ENCODE measurements at places on chromosomes 7 and 10.

DNA sequence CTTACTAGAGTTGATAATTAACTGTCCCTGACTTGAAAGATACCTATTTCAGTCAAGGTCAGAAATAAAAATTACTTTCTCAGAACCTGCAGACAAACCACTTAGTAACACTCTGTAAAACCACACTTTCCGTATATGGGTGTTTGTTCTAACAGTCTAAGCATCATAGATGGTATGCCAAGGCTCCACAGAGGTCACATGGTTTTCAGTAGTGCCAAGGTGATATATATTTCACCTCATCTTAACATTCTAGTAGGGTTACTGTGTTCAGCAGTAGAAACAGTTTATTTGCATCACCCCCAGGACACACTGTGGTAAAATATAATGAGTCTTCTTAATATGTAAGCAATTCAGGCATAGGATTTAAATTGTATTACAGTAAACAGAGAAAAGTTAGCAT lies 61.5 kb downstream of the KCND2 start:
- DNase-seq: no peak

GRCh38 chr10:7872041-7872442 lies 53.7 kb downstream of the TAF3 start:
- no peak for DNase-seq

GRCh38 chr7:106169821-106170610 lies 57.9 kb upstream of the SYPL1 start:
- DNase-seq: no peak

GRCh38 chr10:132796846-132797245 lies 10.9 kb upstream of the NKX6-2 start:
- no peak for DNase-seq

- DNase-seq: no peak
These were observed 51.7 kb downstream of the HABP2 start for GRCh38 chr10:113604572-113604971.

DNA sequence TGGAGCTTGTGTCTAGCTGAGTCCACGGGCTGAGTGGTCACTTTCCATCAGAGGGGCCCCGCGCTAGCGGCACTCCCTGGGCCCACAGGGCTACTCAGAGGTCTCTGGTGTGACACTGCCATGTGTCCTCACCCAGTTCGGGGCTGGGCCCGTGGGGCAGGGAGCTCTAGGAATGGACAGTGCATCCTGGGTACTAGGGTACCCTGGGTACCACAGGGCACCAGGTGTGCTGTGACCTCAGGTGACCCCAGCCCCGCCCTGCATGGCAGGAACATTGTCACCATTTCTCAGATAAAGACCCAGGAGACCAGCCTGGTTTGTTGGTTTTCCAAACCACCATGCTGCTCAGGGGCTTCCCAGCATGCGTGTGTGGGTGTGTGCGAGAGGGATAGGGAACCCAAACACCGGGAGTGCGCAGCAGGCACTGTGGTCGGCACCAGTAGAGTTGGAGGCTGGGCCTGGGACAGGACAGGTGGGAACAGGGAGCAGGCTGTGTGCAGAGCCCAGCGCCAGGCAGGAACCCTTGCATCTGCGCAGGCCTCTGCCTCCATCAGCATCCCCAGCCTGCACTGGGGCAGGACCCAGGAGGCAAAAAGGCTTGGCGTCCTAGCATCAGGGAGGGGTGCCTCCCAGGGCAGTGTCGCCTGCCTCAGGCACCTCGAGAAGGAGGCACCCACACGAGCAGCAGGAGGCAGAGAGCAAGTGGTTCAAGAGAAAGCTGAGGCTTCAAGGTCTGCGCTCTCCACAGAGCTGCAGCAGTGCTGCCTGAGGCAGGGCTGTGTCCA lies 19.4 kb upstream of the CSGALNACT2 start:
- DNase-seq: no peak

GRCh38 chr7:127907110-127908040 lies 123.9 kb downstream of the LRRC4 start:
- no peak for DNase-seq

- no peak for DNase-seq
These were observed 465.0 kb downstream of the SUGCT start for GRCh38 chr7:40599836-40600235.

GRCh38 chr10:118264838-118265470 lies 77.2 kb downstream of the FAM204A start:
- DNase-seq: no peak

DNA sequence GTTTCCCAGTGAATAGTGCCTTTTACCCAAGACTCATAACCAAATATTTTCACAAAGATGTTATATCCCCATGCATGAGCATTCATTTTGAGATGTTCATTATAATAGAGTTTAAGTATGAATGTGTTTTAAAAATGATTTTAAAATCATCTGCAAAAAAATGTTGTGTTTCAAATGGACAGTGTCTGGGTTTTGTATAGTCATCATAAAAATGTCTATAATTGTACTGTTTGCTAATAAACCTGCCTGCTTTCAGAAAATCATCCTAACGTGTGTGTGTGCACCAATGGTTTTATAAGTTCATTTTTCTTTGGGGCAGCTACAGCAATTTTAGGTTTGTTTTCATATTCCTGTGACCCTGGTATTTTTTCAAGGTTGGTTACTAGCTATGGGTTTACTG lies 63.2 kb downstream of the INSYN2A start:
- DNase-seq: no peak

DNA sequence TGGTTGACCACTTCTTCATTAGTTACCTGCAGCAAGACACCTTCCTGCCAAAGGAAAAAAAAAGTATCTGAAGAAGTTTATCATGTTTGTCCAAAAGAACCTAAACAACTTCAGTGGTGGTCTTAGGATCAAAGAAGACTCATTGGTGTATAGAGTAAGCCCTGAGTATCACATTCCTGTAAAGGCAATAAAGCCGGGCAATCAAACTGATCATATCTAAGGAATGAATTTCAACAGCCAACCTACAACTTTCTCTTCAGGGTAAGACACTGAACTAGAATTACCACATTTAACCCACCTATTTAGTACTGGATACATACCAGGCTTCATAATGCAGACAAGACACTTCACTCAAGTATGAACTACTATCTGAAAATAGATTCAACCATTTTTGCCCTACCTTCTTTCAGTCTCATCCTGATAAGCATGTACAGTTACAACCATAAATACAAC lies 10.1 kb downstream of the HNRNPA2B1 start:
- DNase-seq: no peak

DNA sequence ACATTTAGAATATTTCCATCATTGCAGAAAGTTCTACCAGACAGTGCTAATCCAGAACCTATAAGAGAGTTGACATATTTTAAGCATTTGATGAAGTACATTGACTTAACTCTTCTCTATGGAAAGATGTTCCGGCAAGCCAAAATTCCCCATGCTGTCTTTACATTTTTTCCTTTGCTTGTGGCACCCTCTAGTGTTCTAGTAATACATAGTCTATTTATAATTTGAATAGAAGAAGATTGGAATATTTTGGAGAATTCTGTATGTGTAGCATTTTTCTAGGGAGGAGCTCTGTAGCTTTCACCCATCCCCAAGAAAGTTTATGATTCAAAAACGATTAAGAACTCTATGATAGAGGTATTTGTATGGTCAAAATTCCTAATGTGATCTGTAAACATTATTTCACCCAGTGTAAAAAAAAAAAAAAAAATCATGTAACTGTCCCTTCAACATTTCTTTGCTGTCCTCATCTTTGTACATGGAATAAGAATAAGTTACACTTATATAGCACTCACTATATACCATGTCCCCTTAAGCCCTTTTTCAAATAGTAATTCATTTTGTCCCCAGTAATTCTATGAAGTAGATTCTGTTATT lies 33.2 kb downstream of the NRF1 start:
- no peak for DNase-seq

DNA sequence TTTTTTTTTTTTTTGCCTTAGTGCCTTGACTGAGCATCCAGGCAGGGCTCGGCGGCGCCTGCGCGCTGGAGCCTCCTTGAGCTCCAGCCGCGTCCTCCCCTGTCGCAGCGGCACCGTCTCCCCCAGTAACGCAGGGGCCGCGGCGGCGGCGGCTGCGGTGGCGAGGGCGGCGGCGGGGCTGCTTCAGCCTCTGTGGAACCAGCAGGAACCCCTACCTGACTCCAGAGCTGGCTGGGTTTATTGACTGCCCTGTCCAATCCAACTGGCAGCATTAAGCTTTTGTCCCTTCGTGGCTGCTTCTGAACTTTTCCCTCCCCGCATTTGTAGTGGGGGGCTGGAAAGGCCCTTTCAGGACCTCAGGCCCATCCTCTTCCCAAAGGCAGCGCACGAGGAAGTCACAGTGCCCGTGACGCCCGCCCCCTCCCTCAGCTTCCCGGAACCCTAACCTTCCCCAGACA lies at the start of gene GPR85:
Gene GPR85, minus strand, starts transcription at position 397 of the 458 bp plus-strand sequence. CDS start 2,106 bp downstream, outside the sequence.
- no peak for DNase-seq

DNA sequence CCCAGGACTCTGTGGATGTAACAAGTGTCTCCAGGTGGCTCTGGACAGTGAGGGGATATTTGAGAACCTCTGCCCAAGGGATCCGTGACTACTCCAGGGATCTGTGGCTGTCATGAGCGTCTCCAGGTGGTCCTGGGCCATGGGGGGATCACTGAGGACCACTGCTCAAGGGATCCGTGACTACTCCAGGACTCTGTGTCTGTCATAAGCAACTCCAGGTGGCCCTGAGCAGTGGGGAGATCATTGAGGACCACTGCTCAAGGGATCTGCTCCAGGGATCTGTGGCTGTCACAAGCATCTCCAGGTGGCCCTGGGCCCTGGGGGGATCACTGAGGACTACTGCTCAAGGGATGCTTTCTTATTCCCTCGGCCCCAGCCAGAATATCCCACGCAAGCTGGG lies 133.2 kb upstream of the ADARB2 start:
- DNase-seq: no peak

DNA sequence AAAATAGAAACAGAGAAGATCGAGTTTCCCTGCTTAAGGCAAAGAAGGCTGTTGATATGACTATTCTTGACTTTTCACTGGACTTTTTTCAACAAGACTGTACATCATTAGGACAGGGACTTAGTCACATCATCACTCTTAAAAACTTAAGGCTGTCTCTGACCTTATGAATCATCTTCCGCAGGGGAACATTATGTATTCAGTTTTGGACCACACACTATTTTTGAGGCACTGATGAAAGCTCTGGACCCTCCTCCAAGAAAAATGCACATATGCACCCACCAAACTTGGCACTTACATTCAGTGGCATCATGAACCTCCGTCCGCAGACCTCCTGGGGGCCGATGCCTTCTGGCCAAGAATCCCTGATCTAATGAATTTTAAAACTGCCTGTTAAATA lies 96.4 kb downstream of the CALD1 start:
- no peak for DNase-seq

GRCh38 chr7:16918288-16918895 lies 36.6 kb upstream of the AGR3 start:
- DNase-seq: no peak

DNA sequence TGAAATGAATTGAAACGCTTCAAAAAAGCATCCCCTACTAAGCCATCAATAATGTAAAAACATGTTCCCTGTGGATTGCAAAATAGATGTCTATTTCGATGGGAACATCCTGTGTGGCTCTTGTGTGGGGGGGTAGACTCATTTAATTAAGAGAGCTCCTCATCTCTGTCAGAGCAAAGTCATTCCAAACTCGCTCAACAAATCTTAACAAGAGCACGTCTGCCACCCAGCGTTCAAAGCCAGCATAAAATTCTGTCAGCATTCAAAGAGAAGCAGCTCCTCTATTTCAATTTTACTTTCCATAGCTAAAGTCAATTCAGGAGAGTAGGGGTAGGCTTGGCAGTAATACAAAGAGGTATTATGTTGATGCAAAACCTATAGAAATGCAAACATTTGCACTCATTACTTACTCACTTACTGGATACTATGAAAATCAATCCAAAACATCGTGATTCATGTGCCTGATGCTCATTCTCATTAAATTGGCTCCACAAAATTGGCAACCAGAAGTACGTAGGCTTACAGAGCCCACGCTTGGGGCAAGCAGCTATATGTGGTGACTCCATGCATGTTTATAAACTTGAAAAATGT lies 114.9 kb downstream of the IPMK start:
- DNase-seq: no peak

GRCh38 chr7:12610899-12611298 lies 40.4 kb downstream of the SCIN start:
- no peak for DNase-seq

GRCh38 chr10:19772972-19773371 lies 43.3 kb upstream of the PLXDC2 start:
- DNase-seq: no peak

GRCh38 chr10:107103174-107104025 lies 61.1 kb downstream of the SORCS1 start:
- DNase-seq: no peak

GRCh38 chr10:76382381-76382851 lies 951.0 kb downstream of the LRMDA start:
- no peak for DNase-seq

GRCh38 chr10:55668326-55668922 lies 692.6 kb downstream of the ZWINT start:
- no peak for DNase-seq

DNA sequence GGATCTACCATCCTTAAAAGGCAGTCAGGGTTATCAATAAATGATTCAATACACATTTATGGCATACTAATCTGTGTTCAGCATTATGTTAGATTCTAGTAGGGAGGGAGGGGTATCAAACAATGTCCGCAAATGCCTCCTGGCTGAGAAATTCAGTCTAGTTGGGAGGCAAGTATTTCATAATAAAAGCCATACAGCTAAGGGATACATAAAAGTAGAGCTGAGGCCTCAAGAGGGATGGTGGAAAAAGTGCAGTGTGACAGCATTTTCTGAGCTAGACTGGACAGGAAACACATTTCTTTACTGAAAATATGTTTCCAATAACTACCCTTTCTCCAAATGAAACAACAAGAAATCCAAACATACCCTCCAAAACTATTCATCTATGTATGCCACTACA lies 152.8 kb upstream of the LRRN3 start:
- DNase-seq: no peak

- no peak for DNase-seq
These were observed 436.7 kb upstream of the ANKRD30A start for GRCh38 chr10:36688717-36689116.

DNA sequence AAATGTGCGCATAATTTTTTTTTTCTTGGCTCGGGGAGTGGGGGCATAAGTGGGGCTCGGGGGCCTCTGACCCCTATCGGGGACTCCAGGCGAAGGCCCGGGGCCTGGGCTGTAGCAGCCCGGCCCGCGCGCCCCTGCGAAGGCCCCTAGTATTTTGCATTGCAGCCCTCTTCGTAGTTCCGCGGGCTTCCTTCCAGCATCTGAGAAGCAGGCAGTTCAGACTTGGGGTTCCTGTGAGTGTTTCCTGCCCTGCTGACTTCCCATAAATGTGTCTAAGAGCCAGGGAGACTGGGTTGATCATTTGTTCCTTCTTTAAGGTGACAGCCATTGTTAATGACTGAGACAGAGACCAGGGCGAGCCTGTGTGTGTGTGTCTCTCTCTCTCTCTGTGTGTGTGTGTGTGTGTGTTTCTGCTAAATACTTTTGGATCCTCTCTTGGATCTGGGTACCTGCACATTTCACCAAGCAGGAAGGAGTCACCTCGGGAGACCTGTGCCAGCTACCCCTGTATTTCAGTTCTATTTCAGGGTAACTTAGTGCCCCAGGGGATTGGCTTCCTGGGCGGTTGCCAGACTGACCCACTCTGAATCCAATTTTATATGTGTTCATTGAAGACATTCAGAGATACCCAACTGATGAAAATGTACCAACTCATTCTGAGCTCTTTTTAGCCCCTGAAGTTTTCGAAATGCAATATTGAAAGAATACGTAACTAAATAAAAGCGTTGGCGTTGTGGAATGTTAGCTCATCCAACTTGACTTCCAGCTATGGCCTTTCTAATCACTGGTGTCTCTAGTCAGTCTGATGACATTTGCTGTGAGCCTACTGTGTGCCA lies 805 bp downstream of the MSRB2 start:
- DNase-seq: no peak

GRCh38 chr7:143003393-143004051 lies 23.4 kb downstream of the OR9A2 start:
- peak; percentile 8 for DNase-seq

GRCh38 chr7:138705167-138705566 lies 4.0 kb upstream of the SVOPL start:
- DNase-seq: no peak

Measured in stimulated activated CD8-positive, alpha-beta memory T cell treated with anti-CD3 and anti-CD28 coated beads, Interleukin-7, amount 100 ng/mL, for 4 hours (primary cell).